ENCODE measurements at places on chromosomes 5 and 9.

GRCh38 chr5:149452665-149453617, 73.8 kb upstream of the IL17B start:
- no peak for DNase-seq

DNA sequence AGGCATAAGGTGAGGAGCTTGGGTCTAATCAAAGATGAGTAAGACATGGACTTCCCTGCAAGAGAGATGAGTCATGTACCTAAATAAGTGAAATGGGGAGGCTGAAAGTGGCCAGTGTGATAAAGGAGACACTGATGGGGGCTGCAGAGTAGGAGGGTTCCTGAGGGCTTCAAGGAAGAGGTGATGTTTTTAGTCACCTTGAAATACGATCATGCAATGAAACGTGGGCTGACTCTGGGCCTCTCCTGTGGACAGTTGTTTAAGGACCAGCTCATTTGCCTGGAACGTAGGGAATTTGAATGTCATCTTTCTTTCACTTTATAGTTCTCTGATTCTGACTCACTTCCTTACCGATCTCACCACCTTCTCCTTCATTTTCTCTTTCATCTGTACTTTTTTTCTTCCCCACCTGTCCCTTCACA, 49.6 kb upstream of the CPLX2 start:
- no peak for DNase-seq

DNA sequence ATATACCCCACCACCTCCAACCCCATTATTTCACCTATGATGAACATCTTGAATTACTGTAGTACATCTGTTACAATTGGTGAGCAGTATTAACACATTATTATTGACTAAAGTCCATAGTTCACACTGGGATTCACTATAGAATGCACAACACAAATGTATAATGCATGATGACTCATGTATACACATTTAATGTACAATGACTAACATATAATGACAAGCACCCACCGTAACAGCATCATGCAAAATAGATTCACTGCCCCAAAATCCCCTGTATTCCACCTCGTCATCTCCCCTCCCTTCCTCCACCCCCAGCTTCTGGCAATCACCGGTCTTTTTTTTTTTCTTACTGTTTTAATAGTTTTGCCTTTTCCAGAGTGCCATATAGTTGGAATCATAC, 47.1 kb upstream of the NEK6 start:
- no peak for DNase-seq

DNA sequence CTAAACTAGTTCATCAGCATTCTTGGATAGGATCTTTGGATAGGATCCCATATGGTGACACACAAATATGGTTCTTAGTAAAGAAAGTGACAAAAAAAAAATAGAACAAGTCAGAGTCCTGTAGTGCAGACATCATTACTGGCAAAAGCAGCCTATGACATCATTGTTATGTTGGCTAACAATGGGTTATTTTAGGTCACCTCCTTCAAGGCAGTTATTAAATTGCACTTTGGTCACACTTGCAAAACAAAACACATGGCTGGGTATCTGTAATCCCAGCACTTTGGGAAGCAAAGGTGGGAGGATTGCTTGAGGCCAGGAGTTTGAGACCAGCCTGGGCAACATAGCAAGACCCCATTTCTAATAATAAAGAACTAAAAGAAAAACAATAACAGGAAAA, 185.9 kb downstream of the KIAA0825 start:
- DNase-seq, result no peak

- no peak for DNase-seq
Measured at GRCh38 chr5:448061-448765, 5.2 kb downstream of the EXOC3 start.
